ENCODE measurements at places on chromosomes 12 and 14.

DNA sequence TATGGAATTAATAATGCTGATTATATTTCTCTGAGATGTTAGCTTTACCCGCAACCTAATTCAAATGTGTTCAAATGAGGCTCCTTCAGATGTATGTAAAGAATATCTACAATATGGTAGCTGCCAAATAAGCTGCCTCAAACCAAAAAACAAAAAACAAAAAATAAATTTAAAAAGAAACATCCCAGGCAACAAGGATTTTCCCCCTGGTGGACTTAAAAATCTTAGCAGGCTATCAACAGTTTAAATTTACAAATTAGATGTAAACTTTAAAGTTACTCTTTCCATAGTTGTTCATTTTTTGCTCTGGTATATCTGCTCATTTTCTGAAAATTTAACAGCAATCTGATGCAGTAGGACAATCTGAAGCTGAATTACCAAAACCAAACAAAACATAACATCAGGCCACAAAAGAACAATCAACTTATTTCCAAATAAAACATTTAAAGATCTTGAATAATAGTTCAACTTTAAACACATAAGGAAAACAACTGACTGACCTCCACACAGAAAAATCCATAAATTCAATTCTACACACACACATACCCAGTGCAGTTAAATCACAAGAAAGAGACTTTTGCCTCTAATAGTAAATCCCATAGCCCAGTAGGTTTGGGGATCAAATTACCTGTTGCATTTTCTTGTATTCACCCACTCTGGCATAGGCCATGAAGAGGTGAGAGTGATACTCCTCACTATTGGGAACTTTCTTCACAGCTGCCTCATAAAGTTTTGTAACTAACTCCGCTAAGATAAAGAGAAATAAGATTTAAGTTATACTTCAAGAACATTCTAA, 21.3 kb downstream of the NAA25 start:
- no peak for DNase-seq

GRCh38 chr14:78863143-78863542, 693.0 kb downstream of the NRXN3 start:
- DNase-seq, result no peak

- no peak for DNase-seq
Measured at GRCh38 chr12:93960521-93960920, 187.9 kb upstream of the PLXNC1 start.

DNA sequence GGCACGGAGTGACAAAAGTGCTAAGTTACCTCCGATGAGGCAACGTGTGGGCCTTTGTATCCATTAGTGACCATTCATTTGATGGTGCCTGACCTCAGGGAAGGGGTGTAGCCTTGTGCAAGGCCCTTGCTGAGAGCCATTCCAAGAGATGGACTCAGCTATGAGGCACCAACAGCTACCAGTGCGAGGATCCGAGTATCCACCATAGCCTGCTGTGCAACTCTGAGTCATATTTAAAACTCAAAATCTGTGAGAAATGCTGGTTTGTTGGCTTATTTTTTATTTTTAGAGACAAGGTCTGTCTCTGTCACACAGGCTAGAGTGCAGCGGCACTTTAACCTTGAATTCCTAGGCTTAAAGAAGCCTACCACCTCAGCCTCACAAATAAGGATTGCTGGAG, 25.1 kb upstream of the WNK1 start:
- no peak for DNase-seq

DNA sequence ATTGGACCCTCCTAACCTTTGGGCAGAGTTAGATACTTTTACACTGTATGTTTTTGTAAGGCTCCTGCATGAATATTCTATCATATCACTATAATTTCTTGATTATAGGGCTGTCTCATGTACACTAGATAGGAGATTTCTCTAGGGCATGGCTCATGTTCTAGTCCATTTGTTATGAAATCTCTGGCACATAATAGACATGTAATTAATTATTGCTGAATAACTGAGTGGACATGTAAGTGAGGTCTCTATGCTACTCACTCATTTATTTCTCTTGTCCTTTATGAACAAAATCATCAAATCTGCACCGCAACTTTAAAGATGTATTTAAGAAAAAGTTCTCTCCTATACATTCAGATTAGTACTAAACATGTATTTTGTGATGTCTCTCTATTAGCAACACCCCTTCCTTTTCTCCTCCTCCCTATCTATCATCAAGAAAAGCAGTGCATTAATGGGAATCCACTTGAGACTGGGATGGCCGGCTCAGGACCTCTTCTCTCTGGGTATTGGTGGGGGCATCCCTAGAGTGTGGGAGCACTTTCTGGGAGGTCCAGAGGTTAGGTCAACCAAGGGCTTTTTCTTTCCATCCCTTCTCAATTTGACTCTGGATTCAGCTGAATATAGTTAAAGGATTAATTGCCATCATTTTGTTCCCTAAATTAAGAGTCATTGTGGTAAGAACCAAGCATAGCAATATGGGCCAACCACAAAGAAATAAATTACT, 168.0 kb upstream of the HMGA2 start:
- DNase-seq, result no peak

GRCh38 chr12:49872781-49873181, 29.9 kb upstream of the BCDIN3D start:
- DNase-seq, result no peak

- no peak for DNase-seq
Measured at GRCh38 chr12:98456041-98456440, 59.3 kb upstream of the TMPO start.

DNA sequence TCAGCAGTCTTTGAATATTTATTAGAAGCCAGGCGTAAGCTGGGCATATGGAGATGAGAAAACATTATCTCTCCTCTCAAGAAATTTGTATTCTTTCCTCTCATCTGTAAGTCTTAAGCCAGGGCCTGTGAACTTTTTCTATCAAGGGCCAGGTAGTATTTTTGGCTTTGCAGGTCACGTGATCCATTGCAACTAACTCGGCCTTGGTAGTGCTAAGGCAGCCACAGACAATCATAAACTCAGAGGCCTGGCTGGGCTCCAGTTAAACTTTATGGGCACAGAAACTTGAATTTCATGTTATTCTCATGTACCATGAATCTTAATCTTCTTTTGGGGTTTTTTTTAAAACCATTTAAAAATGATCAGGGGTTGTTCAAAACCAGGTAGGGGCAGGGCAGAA, 117.4 kb upstream of the PELI2 start:
- DNase-seq, result no peak

DNA sequence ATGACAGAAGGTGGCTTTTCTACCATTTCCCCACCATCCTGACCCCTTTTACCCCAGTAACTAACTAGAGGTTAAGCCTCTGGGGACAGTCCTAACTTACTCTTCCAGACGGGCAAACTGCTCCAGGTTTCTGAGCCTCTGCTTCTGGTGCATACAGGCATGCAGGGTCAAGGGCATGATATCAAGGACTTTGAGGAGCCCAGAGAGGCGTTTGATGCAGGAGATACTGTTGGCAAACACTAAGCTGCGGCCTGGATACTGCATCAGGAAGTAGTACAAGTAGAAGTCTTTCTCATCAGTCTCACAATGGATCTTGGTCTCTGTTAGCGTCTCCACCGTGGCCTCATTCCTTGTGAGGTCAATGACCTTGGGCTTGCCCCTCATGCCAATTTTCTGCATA, 21.0 kb downstream of the DDX24 start:
- no peak for DNase-seq

DNA sequence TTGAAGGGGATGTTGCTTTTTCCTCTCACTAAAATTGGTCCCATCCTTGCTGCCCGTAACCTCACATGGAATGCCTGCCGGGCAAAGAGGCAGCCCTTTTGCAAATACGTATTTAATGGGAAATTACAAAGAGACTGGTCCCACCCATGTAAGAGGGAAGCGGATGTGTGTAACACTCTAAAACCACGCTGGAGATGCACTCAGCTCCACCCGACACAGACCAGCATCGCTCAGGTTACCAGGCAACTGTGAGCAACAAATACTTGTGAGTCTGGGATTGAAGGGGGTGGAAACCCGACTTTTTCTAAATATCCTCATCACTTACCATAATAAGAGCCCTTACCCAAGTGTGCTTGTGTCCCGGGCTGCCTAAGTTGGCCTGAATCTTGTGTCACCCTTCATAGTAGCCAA, 47.7 kb downstream of the ELK3 start:
- DNase-seq, result peak; percentile 39

DNA sequence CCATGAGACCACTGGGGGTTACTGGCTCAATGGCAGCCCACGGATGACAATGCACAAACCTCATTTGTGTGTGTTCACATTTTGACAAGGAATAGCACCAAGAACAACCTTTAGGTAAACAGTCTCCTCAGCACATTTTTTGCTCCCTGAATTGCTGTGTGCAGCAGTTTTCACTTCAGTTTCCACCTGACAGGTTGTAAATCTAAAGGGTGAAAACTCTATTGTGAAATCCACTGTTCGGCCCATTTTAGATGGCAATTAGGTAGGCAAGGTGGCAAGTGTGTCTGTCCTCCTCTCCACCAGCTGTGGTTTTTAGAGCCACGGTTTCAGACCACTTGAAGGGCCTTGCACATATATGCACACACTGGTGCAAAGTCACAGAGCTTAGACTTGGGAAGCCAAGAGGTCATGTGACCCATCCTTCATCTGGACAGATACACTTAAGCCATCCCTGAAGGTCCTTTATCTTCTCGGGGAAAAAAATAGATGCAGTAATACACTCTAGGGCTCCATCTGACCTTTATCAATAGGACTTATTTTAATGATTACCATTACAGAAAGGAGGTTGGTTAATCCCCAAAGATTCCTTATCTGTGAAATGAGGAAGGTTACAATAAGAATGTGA, 23.2 kb downstream of the HAL start:
- no peak for DNase-seq

DNA sequence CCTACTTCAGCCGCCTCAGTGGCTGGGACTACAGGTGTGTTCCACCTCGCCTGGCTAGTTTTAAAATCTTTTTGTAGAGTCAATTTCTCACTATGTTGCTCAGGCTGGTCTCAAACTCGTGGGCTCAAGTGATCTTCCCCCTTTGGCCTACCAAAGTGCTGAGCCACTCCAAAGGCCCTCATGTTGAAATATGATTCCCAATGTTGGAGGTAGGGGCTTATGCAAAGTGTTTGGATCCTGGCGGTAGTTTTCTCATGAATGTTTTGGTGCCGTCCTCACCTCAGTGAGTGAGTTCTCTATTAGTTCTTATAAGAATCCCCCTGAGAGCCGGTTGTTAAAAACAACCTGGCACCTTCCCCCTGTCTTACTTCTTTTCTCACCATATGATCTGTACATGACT, 784.6 kb downstream of the TMTC2 start:
- DNase-seq, result no peak

- DNase-seq, result no peak
Measured at GRCh38 chr14:56945291-56945690, 135.0 kb upstream of the OTX2 start.

DNA sequence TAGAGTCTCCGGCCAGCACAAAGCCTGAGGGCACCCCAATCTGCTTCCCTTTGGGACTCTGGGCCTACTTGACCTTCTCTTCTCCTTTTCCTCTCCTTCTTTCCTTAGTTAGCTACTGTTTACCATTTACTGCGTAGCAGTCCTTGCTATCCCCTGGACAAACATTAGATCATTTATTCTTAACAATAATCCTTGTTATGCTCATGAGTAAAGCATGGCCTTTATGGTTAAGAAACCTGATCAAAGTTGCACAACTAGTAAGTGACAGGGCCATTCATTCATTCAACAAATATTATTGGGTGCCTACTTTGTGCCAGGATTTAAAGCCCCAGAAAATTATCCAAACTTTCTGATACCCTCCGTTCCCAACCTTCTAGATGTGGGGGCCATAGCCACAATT, 3.2 kb upstream of the HDAC7 start:
- no peak for DNase-seq

DNA sequence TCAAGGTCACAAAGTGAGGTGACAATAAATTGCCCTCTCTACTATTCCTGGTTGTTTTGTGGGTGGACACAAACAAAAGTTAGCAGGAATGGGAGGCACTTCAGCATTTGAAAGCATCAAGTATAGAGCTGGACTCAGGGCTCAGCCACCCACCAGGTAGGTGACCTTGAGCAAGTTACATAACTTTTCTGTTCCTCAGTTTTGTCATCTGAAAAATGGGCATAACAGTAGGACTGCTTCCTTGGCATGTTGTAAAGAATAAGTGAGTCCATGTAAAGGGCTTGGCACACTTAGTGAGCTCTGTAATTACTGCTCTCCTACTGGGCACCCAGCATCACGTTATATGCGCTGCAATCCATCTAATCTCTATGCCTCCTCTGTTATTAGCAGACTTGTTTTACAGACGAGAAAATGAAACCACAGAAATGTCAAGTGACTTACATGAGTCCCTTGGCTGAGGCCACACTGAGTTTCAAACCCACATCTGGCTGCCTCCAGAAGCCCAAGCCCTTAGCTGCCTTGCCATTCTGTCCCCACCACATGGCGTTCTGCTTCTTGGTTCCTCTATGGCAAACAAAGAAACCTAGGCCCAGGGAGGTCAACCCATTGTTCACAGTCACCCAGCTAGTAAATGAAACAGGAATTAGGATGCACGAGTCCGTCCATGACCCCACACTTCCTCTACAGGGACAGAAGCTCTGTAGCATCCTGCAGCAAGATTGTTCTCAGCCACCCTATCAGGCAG, 63.2 kb upstream of the SLC24A4 start:
- no peak for DNase-seq

DNA sequence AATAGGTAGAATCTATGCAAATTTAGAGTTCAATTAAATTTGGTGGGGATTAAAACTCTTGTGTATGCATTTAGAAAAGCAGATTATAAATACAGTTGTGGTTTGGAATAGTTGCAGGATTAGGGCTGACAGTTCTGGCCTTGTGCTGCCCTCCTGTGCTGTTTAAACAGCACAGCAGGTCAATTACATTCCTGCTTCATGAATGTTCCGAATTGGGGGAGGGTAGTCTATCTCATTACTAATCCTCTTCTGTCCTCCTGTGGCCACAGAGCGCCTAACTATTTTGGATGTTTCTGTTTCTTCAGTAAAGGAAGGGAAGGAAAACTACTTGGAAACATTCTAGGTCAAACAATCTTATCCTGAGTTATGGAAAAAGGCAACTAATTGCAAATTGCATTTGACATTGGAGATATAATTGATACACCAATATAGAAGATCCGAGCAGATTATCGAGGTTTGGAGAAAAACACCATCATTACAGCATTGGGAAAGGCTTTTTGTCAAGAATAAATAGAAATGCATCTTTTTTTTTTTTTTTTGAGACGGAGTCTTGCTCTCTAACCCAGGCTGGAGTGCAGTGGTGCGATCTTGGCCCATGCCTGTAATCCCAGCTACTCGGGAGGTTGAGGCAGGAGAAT, 8.7 kb upstream of the GPR19 start:
- DNase-seq, result no peak

DNA sequence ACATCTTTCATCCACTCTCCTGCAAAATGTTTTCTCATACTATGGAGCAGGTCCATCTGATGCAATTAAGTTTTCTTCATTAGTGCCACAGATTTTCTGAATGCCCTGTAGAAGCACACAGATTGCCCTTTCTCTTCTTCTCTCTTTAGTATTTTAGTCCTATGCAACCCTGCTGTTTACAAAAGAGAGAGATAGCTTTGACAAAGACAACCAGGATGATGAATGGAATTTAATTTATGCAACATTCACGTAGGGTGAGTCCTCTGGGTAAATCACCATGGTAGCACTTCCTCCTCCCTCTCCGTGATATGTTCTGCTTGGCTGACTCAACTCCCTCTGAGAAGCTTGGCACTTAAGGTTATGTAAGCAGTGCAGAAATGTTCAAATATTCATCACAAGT, 400.9 kb upstream of the PDE3A start:
- DNase-seq, result no peak

GRCh38 chr12:109036975-109037374, 15.4 kb upstream of the USP30 start:
- no peak for DNase-seq

All from thoracic aorta (tissue), 2 donors.